Fibroblast of skin of left quadriceps (primary cell): ENCODE measurements at places on chromosomes 16 and 17.

DNA sequence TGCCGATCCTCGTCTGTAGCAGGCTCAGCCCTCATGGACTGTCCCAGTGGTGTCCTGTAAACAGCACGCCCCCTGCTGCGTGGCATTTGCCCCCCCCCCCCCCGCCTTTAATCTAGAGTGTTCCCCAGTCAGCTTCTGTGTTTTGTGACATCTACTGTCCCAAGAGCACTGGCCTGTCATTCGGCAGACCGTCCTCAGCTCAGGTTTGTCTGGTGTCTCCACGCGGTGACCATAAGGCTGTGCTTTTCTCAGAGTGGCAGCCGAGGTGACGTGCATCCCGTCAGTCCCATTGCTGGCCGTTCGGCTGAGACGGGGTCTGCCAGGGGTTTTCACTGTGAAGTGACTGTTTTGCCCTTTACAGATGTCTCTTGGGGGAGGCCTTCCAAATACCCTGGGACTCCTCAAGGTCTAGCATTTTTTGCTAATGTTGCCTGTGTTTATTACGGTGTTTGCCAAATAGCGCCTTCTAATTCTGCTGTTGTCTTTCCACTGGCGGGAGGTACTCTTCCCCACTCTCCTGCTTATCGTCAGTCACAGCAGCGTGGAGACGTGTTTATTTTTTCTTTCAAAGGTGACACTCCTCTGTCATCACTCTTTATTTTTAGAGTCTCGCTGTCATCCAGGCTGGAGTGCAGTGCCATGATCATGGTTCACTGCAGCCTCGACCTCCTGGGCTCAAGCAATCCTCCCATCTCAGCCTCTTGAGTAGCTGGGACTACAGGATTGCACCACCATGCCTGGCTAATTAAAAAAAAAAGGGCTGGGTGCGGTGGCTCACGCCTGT, 5.7 kb upstream of the MRPL12 start:
- no peak for DNase-seq

GRCh38 chr16:68739964-68740627, 3.0 kb downstream of the CDH1 start:
- DNase-seq, result no peak

- DNase-seq, result no peak
These were observed 33.7 kb upstream of the TNRC6C start for GRCh38 chr17:77924757-77925336.

DNA sequence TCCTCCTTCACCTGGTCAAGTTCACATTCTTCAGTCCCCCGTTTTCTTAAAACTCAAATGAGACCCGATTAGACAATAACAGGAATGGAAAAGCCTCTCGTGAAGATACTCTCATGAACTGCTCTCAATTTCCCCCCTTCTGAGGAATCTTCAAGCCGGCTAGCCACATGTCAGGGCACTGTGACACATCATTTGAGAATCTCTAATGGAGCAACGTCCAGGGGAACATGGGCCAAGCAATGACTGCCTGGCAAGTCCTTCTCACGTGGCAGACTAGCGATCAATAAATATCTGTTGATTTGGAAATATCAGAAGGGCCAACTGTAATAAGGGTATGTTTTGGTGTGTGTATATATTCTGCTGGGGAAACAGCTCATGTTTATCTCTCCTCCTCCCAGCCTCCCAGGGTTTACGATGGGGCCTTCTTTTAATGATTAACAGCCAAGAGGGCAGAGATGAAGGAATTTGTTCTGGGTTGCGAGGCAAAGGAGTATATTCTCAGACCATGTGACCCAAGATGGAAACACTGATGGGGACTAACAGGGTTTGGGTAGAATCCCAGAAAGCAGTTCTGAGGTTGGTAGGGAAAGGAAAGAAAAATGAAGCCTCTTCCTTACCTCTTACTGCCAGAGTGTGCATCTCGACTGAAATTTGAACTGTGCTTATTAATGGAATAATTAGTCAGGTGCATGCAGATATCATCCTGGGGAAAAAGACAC, 21.4 kb downstream of the TTLL6 start:
- DNase-seq, result peak; percentile 53

GRCh38 chr17:61462719-61463315, 10.6 kb downstream of the TBX4 start:
- no peak for DNase-seq

- no peak for DNase-seq
These were observed 202.6 kb downstream of the SHISA9 start for GRCh38 chr16:13103831-13104530.

- DNase-seq, result no peak
These were observed 4.2 kb downstream of the FBRS start for GRCh38 chr16:30662449-30662848.

- no peak for DNase-seq
These were observed 5.0 kb downstream of the SKA2 start for GRCh38 chr17:59149841-59150511.
